Activated T-cell treated with anti-CD3 and anti-CD28 coated beads, Interleukin-2, amount 50 U/mL, for 72 hours (primary cell): ENCODE measurements at places on chromosomes 12 and 14.

DNA sequence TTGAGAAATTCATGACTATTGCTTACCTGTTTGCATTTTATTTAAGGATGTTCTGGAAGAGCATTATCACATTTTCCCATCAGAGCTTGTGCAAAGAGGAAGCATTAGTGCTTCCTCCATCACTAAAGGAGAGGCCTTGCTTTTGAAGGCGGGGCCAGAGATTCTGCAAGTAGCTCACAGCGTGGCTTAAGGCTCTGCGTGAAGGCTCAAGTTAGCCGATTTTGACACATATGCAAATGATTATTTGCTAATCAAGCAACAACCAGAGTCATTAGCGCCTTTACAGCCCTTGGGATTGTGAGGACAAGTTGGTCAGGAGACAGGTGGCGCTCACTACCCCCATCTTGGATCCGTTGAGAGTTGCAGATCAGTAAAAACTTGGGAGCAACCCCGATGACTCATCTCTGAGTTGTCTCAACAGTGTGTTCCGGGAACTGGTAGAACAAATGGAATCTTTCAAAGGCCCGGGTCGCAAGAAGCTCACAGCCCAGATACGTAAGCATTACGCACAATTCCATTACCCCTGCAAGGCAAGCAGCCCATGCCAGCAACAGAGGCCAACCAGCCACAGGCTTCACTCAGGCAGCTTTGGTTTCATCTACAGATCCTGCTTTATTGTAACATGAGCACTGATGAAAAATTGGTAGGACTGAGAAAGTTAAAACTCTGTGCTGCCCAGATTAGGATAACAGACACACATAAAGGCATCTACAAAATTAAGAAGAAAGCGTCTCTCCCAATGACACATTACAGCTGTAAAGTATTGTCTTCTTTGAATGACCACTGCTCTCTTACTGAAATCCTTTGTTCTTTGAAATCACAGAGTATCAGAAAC, 34.9 kb upstream of the SPTSSA start:
- no peak for DNase-seq

DNA sequence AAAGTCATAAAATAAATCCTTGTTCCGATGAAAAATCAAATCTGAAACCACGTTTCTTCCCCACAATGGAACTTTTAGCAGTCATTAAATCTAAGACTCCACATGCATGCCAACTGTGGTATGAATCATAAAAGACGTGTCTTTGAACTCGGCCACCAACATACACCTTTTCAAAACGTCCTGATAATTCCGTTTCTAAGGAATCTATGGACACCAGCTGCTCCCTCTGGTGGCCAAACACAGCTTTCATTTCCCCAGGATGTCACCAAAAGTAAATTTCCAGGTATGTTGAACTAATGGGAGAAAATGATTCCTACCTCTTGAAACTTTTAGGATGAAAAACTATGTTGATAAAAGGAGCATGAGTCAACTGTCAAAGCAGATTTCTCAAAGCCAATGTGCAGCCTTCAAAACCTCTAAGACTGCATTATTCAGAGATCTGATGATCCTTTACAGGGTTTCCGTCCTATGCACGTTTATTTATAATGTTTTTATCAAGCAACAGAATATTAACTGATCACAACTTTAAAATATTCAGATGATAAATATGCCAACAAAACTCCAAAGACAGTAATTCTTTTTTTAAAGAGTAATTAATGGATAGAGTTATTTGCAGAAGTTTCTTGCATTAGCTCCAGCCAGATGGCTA, 96.2 kb downstream of the CIT start:
- DNase-seq, result no peak

DNA sequence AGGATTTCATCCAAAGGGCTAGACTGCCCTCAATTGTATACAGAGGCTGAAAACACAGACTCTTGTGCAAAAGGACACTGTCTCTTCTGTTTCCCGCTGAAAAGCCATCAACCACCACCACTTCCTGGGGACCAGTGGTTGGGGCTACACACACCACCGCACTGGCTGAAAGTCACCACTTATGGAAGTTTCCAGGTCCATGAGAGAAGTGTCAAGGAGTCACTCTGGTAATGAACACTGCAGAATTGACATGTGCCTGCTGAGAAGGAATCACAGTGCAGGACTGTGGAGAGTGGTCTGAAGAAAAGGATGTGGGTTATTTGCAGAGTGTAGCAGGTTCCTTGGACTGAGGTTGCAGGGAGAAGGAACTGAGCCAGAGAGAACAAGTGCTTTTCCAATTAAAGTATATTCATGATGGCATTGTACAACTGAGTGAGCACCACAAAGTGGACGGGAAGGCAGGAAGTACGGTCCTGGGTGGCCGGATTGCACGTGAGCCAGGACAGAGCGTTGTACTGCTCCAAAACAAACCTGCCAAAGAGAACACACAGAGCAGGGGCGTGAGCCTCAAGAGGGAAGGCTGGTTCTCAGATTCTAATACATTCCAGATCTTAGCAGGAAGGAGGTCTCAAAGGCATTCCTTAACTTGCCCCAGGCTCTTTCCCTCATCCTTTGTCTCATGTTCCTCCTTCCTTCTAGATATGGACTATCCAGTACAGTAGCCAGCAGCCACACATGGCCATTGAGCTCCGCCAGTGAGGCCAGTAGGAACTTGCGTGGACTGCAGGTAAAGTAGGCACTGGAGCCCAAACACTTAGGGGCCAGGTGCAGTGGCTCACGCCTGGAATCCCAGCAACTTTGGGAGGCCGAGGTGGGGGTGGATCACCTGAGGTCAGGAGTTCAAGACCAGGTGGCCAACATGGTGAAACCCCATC, 316.4 kb downstream of the MED13L start:
- no peak for DNase-seq

- peak; percentile 17 for DNase-seq
Measured at GRCh38 chr14:65352964-65353530, 59.5 kb upstream of the FUT8 start.

- no peak for DNase-seq
Measured at GRCh38 chr12:73240110-73240509, 967.9 kb downstream of the TRHDE start.

DNA sequence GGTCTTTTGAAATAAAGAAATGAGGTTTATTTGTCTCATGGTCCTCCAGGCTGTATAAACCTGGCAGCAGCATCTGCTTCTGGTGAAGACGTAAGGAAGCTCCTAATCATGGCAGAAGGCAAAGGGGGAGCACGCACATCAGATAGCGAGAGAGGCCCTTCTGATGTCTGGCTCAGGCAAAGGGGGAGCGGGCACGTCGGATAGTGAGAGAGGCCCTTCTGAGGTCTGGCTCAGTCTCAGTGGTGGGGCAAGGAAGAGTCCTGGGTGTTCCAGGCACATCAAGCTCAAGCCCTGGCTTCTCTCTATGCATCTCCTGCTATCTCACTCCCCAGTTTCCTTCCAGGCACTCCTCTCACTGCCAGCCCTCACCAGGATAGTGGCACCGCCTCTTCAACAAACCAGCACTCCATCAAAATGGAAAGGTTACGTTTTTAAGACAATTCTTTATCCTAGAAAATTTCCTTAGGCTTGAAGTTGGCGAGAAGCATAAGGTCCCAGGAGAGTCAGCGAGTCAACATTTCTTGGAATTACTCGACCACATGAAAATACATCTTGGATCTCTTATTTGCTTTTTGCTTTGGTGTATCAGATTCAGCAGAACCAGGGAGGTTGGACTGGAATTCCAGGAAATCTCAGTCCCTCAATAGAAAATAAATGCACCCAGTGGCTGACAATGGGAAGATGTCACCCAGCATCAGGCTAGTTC, 189.6 kb upstream of the TMEM132C start:
- DNase-seq, result no peak

GRCh38 chr14:69055125-69055524, 76.0 kb upstream of the ACTN1 start:
- DNase-seq, result no peak

DNA sequence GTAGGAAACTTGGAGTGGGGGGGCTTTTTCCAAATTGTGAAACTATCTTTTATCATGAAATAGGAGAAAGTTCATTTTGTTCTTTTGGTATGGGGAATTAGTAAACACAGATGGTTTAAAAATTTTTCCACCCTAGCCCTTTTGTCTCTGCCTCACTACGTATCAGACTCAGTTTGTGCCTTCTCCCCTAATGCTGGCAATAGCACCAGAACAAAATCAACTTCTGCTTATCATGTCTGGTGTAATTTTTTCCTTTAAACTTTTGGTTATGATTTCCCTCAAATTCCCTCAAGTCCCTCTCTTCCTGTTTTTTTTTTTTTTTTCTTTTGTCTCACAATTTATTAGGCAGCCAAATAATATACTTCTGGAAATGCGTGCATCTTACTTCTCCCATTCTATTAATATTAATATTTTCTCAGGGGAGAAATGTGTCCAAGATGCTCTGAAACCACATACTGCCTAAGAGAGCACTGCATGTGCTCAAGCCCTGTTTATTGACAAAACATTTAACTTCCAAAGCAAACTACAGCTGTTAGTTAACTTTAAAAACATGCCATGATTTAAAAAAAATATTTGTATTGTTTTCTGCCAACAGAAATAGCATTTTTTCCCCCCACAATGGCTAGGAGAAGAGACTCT, 35.4 kb downstream of the TESPA1 start:
- no peak for DNase-seq

DNA sequence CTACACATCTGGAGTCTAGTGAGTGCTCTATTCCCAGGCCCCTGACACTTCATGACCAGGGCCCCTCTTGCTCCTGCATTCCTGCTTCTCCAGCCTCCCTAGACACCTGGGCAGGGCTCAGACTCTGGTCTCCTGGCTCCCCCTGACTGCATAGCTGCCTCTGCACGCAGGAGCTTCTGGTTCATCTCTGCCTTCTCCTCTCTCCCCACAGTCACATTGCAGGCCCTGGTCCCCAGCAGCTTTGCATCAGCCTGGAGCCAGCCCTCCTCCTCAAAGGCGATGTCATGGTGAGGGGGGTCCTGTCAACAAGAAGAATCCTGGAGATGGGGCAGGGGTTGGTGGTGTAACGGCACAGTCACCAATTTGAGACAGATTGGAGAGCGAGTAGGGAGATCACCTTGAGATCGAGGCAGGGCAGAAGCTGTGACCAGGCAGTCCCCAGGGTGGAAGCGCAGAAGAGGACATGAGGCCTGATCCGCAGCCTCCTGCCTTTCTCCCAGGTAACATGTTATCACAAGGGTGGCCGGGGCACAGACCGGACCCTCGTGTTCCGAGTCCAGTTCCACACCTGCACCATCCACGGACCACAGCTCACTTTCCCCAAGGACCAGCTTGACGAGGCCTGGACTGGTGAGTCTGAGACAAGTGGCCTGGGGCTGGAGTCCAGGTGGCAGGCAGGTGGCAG, 8.1 kb downstream of the TNS2 start:
- DNase-seq, result no peak

- DNase-seq, result no peak
Measured at GRCh38 chr14:76922584-76922983, 96.4 kb downstream of the LRRC74A start.

GRCh38 chr14:45145214-45145613, 9.5 kb downstream of the FANCM start:
- no peak for DNase-seq

- no peak for DNase-seq
Measured at GRCh38 chr14:55803873-55804553, 224.0 kb downstream of the KTN1 start.

GRCh38 chr12:19799216-19799615, 359.9 kb downstream of the AEBP2 start:
- DNase-seq, result no peak

DNA sequence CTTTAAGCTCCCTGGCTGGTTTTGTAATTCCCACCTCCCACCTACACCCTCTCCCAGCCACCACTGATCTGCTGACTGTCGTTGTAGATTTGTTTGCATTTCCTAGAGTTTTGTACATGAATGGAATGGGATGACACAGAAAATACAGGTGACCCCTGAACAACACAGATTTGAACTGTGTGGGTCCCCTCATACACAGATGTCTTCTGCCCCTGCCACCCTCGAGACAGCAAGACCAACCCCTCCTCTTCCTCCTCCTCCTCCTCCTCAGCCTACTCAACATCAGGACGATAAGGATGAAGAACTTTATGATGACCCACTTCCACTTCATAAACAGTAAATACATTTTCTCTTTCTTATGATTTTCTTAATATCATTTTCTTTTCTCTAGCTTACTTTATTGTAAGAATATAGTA, 28.8 kb downstream of the SYNE3 start:
- DNase-seq, result no peak

DNA sequence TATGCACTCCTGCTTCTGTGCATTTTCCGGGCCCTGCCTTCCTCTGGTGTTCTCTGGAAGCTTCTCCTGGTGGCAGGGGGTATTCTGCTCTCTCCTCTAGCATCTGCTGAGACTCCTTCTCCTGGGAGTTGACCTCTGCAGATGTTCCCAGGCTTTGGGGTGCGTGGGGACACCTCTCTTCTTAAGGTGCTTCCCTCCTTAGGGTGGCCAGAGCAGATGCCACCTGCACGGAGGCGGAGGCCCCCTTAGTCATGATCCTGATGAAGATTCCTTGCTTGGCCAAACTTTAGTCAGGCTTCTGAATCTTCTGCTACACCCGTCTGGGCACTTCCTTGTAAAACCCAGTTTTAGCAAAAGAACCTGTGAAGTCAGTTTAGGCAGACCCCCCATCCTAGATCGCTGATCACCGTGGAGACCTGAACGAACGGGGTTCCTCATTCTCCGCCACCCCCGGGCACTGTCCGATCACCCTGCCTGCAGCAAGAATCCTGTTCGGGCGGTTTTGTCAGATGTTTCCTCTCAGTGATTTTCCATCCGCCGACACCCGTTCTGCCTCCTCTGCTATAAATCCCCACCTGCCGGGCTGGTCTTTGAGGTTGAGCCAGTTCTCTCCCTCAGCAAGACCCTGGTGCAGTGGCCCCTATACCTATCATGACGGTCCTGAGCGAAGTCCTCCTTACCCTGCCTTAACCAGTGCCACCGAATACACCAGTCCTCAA, 111.9 kb downstream of the CALM1 start:
- DNase-seq, result no peak
